Head of caudate nucleus (tissue), 42 donors: ENCODE measurements at places on chromosomes 5 and 9.

- peak; percentile 37 for DNase-seq
These were observed 66.8 kb downstream of the ARL15 start for GRCh38 chr5:54243483-54244080.

DNA sequence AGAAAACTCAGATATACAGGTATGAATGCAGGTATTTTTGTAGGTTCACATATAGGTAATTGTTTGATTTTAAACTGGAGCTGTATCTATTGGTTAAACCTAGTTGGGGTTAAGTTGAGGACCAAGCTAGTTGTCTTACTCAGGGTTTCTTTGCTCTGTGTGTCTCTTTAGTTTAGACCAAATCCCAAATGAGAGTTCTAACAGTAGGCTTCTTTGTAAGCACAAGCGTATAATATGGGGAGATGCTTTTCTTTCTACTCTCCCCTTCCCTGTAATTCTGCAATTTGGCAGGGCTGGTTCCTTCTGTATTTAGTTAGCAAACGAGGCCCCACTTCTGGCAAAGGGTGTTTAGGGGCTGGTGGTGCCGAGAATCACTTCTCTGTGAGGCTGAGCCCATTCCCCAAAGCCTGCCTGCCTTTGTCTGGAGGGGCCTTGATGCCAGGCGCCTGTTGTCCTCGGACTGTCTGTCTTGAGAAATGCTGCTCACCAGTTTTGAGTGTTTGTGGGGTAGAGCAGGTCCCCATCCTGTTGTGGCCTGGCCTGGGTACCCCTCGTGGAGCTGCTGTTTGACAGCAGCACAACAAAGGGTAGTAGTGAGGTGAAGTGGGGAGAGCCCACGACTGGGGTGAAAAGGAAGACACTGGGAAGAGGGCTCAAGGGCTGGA lies 259.3 kb downstream of the FANCC start:
- no peak for DNase-seq

GRCh38 chr9:88799541-88800328 lies 191.5 kb upstream of the S1PR3 start:
- no peak for DNase-seq

DNA sequence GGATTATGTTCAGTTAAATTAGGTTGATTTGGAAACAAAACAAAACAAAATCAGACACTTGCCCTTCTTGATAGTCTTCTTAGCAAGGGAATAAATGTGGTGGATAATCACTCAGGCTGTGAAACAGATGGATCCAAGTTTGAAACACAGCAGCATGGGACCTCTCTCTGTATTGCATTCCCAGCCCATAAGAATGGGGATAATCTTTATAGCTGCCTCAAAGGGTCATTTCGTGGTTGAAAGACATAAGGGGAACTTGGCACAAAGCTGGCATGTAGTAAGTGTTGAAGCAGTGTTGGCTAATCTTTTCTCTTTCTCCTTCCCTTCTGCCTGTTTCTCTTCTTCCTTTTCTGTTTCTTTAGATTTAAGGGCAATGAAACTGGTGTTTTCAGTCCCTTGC lies 333.9 kb upstream of the TLE4 start:
- DNase-seq = no peak

DNA sequence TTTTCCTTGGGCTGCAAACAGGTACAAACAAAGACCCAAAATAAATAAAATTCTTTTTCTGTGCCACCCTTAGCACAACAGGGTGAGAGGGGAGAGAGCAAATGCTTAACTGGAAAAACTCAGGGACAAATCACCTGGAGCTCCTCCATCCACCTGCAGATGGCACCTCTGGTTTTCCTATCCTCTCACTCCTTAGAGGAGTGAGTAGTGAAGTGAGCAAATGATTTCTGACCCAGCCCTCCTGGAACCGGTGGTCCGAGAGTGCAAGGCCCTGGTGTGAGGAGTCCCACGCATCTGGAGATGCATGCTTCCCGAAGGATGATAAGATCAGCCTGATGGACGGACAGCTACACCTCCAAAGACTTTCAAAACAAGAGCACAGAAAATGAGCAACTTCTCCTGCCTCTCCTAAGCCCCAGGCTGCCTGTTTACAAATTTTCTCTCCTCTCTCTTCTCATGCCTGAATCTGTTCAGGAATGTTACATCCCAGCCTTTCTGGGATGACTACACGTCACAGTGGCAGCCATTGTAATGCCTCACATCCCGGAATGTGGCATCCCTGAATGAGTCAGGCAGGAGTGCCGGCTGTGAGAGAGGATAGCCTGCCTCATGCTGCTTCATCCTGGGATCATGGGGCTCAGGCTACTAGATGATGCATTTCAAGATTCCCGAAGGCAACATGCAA lies 86.4 kb downstream of the ADRB2 start:
- DNase-seq = no peak

DNA sequence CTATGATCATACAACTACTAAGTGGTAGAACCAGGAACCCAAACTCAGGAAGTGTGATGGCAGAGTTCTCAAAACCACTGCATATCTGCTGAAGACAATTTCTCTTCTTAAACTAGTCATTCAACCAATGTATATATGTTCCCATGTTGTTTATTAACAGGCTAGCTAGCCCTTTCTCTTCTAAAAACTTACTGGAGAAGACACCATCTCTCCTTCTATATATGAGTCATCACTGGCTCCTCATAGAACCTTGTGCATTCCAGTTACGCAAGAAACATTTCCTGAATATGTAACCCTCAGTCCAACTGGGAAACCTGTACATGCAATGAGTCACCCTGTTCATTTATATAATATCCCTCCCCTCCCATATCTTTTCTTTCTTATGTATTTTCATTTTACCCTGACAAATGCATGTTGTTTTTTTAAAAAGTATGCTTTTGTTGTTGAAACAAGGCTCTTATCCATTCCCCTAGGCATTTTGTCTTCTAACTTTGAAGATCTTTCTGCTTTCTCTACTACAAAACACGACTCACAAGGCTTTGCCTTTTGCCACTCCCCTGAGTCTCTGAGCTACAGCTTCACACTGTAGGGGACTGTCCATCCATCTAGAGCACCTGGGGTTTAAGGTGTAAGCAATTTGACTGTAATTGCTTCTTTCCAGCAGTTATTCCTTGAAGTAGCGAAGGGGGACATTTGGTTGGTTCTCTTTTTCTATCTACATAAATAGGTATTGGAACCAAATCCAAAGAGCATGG lies 119.5 kb downstream of the ANXA1 start:
- no peak for DNase-seq

DNA sequence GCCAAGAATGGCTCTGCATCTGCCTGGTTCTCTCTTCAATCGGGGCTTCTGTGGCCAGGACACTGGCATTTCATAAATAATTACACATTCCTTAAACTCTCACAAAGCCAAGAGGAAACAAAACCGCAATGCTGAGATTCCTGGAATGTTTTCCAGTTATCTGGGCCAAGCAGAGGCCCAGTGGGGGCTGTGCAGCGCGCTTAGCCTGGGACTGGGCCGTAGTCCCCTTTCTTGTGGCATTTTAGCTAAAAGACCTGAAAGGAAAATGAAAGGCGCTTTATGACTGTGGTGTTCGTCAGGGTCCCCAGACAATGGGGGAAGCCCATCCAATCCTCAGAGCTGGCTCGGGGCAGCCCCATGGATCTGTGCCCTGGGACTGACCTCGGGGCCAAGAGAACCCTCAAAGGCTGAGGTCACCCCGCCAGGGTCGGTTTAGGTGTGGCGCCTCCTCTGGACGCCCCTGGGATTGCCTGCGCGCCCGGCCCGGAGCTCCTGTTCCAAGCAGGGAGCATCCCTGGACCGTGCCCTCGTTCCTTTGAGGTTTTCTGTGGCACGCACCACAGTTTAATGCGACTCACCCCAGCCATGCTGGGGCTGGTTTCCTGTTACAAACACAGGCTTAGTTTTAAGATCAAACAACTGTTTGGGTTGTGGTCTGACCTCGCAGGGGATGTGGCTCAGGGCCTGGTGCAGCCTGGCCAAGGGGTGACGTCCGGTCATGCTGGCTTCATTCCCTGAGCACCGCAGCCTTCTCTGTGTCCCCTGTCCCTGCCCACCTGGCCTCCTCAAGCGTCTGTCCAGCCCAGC lies 51.5 kb upstream of the NKD2 start:
- no peak for DNase-seq

GRCh38 chr5:173316339-173317020 lies 11.7 kb downstream of the STC2 start:
- DNase-seq = no peak

- no peak for DNase-seq
These were observed 485.8 kb downstream of the NTRK2 start for GRCh38 chr9:85155352-85155751.

- peak; percentile 74 for DNase-seq
These were observed 21.3 kb upstream of the GBGT1 start for GRCh38 chr9:133184971-133185370.
